ENCODE measurements at places on chromosomes 7 and 10. TPM values are rescaled to one million over a fixed set of nuclear protein-coding genes. Genes with fewer than 3 reads are reported as not detected.

- DNase-seq, result no peak
These were observed 80.9 kb upstream of the DDC start for GRCh38 chr7:50646069-50646468.

DNA sequence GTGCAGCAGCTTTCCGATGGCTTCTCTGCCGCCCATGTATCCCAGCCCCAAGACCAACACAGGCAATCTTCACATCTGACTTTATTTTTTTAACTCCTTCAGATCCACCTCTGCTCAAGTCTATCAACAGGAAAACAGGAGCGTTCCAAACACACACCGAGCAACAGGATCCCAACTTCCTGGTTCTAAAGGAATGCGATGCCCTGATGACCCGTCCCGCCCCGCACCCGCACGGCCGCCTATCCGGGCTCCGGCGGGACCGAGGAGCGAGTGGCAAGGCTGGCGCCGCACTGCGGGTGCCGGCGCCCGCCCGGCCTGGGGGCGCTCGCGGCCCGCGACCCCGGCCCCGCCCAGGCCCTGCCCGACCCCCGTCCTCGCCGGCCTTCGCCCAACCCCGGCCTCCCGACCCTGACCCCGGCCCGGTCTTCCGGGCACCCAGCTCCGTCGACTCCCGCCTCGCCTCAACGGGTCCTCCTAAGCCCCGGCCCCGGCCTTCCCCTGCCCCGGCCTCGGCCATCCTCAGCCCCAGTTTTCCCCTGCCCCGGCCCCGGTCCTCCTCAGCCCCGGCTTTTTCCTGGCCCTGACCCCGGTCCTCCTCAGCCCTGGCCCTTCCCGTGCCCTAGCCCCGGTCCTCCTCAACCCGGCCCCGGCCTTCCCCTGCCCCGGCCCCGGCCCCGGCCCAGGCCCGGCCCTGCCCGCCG is 730 bp downstream of the LARP4B start:
- peak; percentile 12 for DNase-seq

DNA sequence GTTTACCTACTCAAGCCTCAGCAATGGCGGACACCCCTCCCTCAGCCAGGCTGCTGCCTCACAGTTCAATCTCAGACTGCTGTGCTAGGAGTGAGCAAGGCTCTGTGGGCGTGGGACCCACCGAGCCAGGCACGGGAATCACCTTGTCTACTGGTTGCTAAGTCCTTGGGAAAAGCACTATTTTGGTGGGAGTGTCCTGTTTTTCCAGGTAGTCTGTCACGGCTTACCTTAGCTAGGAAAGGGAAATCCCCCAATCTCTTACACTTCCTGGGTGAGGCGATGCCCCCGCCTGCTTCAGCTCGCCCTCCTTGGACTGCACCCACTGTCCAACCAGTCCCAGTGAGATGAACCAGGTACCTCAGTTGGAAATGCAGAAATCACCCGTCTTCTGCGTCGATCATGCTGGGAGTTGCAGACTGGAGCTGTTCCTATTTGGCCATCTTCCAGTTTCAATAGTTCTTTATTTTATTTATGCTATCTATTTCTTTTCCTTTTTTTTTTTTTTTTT is at the start of gene HYAL4:
Gene HYAL4 (plus strand): TSS at position 458 of the 508 bp plus-strand sequence. CDS start 23,105 bp downstream, outside the sequence.
- no peak for DNase-seq

Gene NACAD
- total RNA-seq, result not detected

DNA sequence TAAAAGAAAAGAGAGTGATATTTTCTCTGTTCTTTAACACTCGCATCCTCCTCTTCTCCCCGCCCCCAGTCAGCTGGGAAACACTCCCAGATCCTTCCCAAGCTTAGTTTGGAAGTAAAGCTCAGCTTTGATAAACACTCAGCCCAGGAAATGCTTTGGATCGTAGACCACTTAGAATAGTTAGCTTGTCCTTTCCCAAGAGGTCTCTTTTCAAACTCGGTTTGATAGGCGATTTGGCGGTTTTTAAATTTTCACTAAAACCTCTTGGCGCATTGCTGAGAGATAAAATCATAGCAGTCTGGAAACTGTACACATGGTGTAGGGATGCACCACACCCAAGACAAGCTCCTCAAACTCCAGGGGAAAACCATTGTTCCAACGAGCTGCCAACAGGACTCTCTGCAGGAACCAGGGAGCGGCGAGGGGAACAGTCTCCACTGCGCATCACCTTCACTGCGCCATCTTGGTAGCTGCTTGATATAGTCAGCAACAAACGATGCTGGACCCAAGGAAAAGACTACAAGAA is 22.3 kb downstream of the SMURF1 start:
- DNase-seq, result no peak

Gene ANAPC16
- 170 TPM for total RNA-seq

- DNase-seq, result no peak
These were observed at the start of gene MYOZ1 for GRCh38 chr10:73641328-73642060. MYOZ1 (minus strand) TSS chr10:73641474; CDS start chr10:73640017, 1,457 bp downstream.

Gene GPR158
- 0.06 TPM for total RNA-seq

DNA sequence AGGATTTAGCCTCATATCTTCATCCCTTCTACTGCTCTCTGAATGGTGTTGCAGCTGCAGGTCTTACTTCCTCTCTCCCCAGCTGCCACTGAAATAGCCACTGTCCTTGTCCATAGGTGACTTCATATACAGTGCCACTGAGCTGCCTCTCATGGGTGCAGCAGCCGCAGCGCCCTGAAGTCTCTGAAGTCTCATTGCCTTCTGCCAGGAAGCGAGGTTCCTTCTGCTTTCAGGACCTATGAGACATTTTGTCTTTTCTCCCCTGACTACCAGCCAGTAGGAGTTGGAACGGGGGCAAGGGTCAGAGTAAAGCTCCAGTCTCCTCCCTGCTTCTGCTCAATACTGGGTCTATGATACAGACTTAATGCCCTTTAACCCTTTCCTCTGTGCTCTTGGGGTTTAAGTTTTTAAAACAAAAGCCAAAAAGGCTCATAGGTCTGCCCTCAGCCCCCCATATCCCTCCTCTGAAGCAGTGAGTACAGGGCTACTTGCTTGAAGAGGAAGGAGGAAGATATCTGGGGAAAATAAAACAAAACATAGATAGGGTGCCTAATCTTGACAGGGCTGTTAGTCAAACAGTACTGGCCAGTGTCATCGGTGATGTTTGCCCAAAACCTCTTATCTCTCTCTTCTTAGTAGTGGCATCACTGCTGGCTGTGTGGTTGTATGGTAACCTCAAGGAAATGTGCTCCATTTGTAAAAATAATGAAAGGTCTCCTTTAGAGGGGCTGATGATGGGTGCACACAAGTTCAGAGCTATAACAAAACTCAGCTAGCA is 7.1 kb downstream of the PLCE1 start:
- DNase-seq, result no peak

DNA sequence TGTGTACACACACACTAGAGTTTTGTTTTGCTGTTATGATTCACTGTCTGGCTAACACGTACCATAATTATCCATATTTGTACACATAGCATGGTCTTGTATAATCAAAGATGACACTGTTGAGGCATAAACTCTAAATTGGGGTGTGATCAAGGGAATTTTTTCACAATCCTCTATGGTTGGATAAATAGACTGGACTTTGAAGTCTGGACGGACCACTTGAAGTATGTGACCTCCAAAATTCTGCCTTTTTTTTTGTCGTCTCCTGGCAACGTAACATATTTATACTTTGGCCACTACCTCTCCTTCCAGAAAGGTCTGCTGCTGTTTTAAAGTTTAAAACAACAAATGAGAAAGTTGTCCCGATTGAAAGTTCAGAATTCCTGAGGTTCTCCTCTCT is 193.4 kb downstream of the CACNB2 start:
- DNase-seq, result no peak

Gene TEX36
- not detected for total RNA-seq

Gene RASA4B
- 2.7 TPM for total RNA-seq

Gene CACNB2
- 2.5 TPM for total RNA-seq

Gene RPP38
- 19.7 TPM for total RNA-seq

GRCh38 chr10:50420196-50420595 is 168.9 kb upstream of the ASAH2 start:
- no peak for DNase-seq

- no peak for DNase-seq
These were observed 80.0 kb downstream of the SDK1 start for GRCh38 chr7:3380886-3381685.

DNA sequence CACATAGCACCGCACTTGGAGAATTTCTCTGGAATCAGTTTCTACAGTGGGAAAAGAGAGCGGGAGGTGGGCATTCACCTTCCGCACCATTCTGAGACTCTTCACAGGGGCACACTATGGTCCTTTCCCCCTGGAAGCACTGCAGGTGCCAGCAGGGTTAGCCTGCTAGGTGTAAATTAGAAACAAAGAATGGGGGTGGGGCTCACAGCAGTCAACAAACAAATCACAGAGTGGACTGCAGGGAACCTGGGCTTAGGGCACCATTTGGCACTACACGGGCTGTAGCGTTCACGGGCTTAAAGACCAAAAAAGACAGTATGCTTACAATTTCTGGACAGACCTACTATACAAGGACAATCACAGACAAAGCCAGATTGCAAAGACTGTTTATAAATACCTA is 8.0 kb upstream of the PKD1L1 start:
- no peak for DNase-seq

Gene COL13A1
- 0.20 TPM for total RNA-seq

GRCh38 chr7:5595545-5596045 is 172.0 kb upstream of the TNRC18 start:
- no peak for DNase-seq

DNA sequence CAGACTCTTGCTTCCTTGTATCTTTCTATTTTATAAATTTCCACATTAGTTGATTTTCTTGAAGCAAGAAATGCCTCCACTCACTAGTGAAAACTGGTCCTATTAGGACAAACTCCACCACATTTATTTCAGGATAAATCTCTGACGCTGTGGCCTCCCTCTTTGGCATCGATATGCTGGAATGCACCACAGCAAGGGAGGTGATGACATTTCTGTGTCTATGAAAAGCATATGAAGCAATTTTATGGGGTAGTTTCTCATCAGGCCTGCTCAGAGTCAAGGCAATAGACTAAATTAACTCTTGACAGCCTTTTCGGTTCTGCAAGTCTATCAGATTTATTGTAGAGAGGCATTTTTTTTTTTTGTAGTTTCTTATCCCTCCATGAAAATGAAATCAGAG is 304.4 kb downstream of the ZEB1 start:
- no peak for DNase-seq

Gene OR2A5
- not detected for total RNA-seq

GRCh38 chr7:155570991-155571390 is 24.6 kb upstream of the CNPY1 start:
- no peak for DNase-seq

Gene KIAA1549
- 7.5 TPM for total RNA-seq

DNA sequence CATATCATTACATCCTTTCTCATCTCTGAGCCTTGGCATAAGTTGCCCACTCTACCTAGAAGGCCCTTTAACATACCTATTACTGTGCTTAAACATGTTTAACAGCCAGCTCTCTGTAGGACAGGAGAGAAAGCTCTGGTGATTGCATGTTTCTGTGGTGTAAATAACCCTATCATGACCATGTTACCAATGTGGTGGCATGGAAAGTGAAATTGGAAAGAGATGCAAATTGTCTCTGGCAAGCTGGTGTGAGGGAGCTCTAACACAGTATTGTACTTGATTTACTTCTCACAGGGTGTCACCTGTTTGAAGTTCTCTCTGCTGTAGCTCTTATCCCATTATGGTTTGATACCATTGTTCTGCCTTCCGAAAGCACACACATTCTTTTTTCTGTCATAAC is 231.8 kb upstream of the DKK1 start:
- DNase-seq, result no peak

Gene FXYD4
- total RNA-seq, result 0.50 TPM

- DNase-seq, result no peak
These were observed 217.8 kb downstream of the DNAJB6 start for GRCh38 chr7:157554393-157555238.

DNA sequence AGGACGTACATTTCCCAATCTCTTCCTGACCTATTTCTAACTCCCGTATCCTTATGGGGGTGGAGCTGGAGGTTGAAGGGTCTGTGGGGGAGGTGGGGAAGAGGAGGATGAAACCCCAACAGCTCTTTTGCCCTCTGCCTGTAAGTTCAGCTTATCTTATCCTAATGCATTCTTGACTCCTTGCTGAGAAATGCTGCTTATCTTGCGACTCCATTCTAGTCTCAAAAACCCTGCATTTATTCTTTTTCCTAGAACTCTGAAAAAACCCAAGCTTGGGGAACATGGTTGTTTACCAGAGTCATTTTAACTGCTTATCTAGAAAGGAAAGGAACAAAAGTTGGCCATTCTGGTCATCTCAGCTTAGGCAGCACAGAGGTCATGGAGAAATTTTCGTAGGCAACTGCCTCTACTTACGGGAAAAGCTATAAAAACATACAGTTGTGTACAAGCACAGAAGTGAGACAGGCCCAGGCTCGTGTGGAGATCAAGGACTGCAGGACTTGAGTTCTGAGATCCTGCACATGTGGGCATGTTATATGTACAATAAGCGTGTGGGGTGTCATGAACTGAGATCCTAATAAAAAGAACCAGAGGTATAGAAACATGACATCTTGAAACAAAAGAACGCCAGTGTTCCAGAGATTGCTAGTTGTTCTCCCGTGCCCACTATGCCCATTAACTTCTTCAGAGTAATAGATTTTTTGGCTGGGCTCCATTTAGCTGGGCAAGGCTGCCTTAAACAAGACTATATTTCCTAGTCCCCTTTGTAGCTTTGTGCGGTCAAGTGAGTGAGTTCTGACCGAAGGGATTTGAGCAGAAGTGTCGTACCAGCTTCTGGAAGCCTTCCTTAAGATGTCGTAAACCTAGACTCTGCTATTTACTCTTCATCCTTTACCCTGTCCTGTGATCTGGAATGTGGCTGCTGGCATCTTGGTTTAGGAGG is 9.6 kb downstream of the INMT start:
- DNase-seq, result no peak

- no peak for DNase-seq
These were observed 105.5 kb downstream of the CUX1 start for GRCh38 chr7:101922631-101923601.

GRCh38 chr10:88122145-88122544 is 258.7 kb downstream of the PTEN start:
- DNase-seq, result no peak

Gene EPO
- not detected for total RNA-seq

GRCh38 chr10:53487019-53487983 is 714.7 kb upstream of the MBL2 start:
- no peak for DNase-seq

DNA sequence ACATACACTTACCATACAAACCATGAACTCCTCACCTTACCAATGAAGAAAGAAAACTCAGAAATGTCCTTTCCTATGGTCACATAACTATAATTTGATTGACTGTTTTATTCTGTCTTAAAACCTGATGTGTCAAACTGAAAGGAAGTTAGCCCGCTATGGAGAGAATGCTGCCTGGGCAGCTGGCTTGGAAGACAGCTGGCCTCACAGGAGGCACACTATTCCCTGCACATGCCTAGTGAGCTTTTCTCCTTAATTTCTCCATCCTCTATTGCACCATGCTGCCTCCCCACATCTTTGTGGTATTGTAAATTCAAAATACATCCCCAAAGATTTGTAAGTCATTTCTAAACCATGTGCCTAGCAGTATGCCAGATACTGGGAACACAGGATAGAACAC is 163.3 kb downstream of the STK31 start:
- DNase-seq, result no peak

- DNase-seq, result no peak
These were observed 276.9 kb downstream of the TCF7L2 start for GRCh38 chr10:113226831-113227445.

GRCh38 chr7:125154930-125155329 is 225.3 kb upstream of the POT1 start:
- no peak for DNase-seq

Gene ITIH2
- total RNA-seq, result not detected

Gene UCMA
- not detected for total RNA-seq

GRCh38 chr10:102419269-102420180 is 940 bp upstream of the PSD start:
- DNase-seq, result peak; percentile 48

- no peak for DNase-seq
These were observed 34.9 kb downstream of the FAS start for GRCh38 chr10:89025453-89025852.

Gene IL2RA
- total RNA-seq, result not detected

Gene CYP2C19
- not detected for total RNA-seq
